Cardiac ventricle fibroblast (primary cell): ENCODE measurements at places on chromosomes 5 and 9. TPM values are rescaled to one million over a fixed set of nuclear protein-coding genes. Genes with fewer than 3 reads are reported as not detected.

Gene CDO1
- total RNA-seq, result 3.5 and 7.2 TPM in 2 replicates

Gene FLT4
- 2.0 and 2.8 TPM in 2 replicates for total RNA-seq

Gene FCN2
- not detected in 2 replicates for total RNA-seq

Gene CTNND2
- not detected in 2 replicates for total RNA-seq

Gene GLT6D1
- not detected in 2 replicates for total RNA-seq

Gene EPB41L4A
- total RNA-seq, result 5.7 and 9.2 TPM in 2 replicates

Gene CAMK2A
- not detected in 2 replicates for total RNA-seq

Gene SLC22A4
- total RNA-seq, result 2.1 and 3.7 TPM in 2 replicates

Gene IL9
- not detected in 2 replicates for total RNA-seq

Gene DDX4
- total RNA-seq, result not detected in 2 replicates

Gene OLFML2A
- 1.5 and 1.6 TPM in 2 replicates for total RNA-seq

Gene ANKRA2
- total RNA-seq, result 13.0 and 16.3 TPM in 2 replicates

Gene TRPM6
- 0.05 and 0.06 TPM in 2 replicates for total RNA-seq

Gene PRKAA1
- total RNA-seq, result 57.2 and 64.6 TPM in 2 replicates

Gene GNA14
- total RNA-seq, result 2.2 and 3.0 TPM in 2 replicates

Gene LCN9
- total RNA-seq, result not detected in 2 replicates

Gene WDR38
- total RNA-seq, result not detected in 2 replicates

Gene PCDHB15
- 1.6 and 1.7 TPM in 2 replicates for total RNA-seq

Gene SLC27A6
- 1.6 TPM in 1 of 2 replicates, not detected in the other for total RNA-seq

Gene SH2D3C
- 1.1 and 2.5 TPM in 2 replicates for total RNA-seq

Gene LECT2
- total RNA-seq, result not detected in 2 replicates

Gene PLAC8L1
- not detected in 2 replicates for total RNA-seq

Gene ADAMTS13
- total RNA-seq, result 2.2 and 3.4 TPM in 2 replicates

Gene PCDHB16
- 0.81 and 1.0 TPM in 2 replicates for total RNA-seq

Gene TAF1L
- total RNA-seq, result not detected in 2 replicates

Gene SPINK9
- total RNA-seq, result 1.4 TPM in 1 of 2 replicates, not detected in the other

Gene GDF9
- total RNA-seq, result 0.20 TPM in 1 of 2 replicates, not detected in the other

Gene GTF3C4
- 12.7 and 13.8 TPM in 2 replicates for total RNA-seq

Gene SLC46A2
- total RNA-seq, result not detected in 2 replicates

Gene PCDH1
- total RNA-seq, result 3.3 and 4.9 TPM in 2 replicates

Gene CTXN3
- total RNA-seq, result not detected in 2 replicates

Gene LMNB1
- total RNA-seq, result 8.6 and 10.2 TPM in 2 replicates

Gene COL23A1
- 0.29 and 0.75 TPM in 2 replicates for total RNA-seq

Gene THBS4
- total RNA-seq, result 0.87 TPM in 1 of 2 replicates, not detected in the other

Gene KDM3B
- total RNA-seq, result 27.9 and 28.0 TPM in 2 replicates

Gene NOTCH1
- total RNA-seq, result 17.6 and 23.4 TPM in 2 replicates

Gene SNCB
- total RNA-seq, result 0.10 and 0.56 TPM in 2 replicates

Gene SH3TC2
- total RNA-seq, result 0.24 and 0.37 TPM in 2 replicates

Gene WNT8A
- total RNA-seq, result not detected in 2 replicates

Gene ROR2
- 57.2 and 65.1 TPM in 2 replicates for total RNA-seq

Gene ARL14EPL
- total RNA-seq, result not detected in 2 replicates
